Caco-2 (cell line): ENCODE measurements at places on chromosomes 7 and 10.

GRCh38 chr7:17166824-17167379 is 131.6 kb upstream of the AHR start:
- DNase-seq, result no peak

- DNase-seq, result no peak
Observed at GRCh38 chr10:43050011-43050410, 26.9 kb upstream of the RET start.

GRCh38 chr10:31745612-31746376 is 182.8 kb downstream of the ARHGAP12 start:
- DNase-seq, result no peak

- no peak for DNase-seq
Observed at GRCh38 chr10:102752266-102752930, 8.7 kb downstream of the WBP1L start.

GRCh38 chr7:114460021-114460420 is 45.4 kb downstream of the FOXP2 start:
- no peak for DNase-seq

- DNase-seq, result no peak
Observed at GRCh38 chr7:1372671-1373379, 86.4 kb downstream of the MICALL2 start.

DNA sequence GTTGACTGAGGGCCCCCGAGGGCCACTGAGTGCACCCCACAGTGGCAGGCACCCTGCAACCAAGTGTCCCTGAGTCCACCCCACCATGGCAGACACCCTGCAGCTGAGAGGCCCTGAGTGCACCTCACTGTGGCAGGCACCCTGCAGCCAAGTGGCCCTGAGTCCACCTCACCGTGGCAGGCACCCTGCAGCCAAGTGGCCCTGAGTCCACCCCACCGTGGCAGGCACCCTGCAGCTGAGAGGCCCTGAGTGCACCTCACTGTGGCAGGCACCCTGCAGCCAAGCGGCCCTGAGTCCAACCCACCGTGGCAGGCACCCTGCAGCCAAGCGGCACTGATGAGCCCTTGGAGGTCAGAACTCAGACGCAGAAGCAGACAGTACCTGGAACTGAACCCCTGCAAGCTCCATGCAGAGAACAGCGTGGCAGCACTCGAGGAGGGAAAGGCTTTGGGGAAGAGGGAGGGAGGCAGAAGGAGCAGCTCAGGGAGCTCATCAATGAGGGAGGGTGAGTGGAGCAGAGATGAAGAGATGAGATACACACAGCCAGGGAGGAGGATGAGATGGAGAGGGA is 156.5 kb downstream of the WDR37 start:
- no peak for DNase-seq

- DNase-seq, result no peak
Observed at GRCh38 chr10:20962165-20962564, 65.1 kb upstream of the NEBL start.

DNA sequence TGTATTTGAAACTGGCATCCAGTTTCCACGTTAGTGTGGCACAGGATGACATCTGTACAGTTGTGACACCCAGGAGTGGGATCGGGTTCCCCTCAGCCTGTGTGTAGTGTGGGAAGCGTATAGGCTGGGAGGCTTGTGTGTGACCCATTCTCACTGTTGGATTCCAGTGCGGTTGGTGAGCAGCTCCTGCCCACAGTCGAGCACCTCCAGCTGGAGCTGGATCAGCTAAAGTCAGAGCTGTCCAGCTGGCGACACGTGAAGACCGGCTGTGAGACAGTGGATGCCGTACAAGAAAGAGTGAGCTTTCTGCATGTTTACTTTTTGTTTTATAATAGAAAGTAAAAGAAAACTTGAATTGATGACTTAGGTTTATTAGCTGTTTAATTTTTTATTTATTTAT is 18.7 kb upstream of the GET4 start:
- no peak for DNase-seq
